ENCODE measurements at places on chromosomes 4 and X. TPM values are rescaled to one million over a fixed set of nuclear protein-coding genes. Genes with fewer than 3 reads are reported as not detected.

- peak; percentile 84 for DNase-seq
Measured at GRCh38 chr4:169311643-169312365, 41.0 kb upstream of the SH3RF1 start.

Gene MUC7
- polyA plus RNA-seq = not detected

GRCh38 chr4:3317011-3317655 is 24.3 kb downstream of the RGS12 start:
- DNase-seq = no peak

DNA sequence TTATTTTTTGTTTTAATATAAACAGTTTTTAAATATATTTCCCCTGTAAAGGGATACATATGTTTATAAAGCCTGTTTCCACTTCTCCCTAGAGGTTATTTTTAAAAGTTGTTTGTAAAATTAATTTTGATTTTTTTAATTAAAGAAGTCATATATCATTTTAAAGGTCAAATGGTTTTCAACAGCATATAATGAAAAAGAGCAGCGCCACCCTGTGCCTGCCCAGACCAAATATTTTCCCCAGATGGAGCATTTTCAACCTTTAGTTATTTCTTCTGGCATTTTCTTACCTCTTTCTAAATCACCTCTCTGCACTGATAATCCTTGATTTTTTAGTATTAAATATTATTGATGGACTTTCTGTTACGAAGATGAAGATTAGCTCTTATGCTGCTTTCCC is 21.0 kb downstream of the MSX1 start:
- no peak for DNase-seq

DNA sequence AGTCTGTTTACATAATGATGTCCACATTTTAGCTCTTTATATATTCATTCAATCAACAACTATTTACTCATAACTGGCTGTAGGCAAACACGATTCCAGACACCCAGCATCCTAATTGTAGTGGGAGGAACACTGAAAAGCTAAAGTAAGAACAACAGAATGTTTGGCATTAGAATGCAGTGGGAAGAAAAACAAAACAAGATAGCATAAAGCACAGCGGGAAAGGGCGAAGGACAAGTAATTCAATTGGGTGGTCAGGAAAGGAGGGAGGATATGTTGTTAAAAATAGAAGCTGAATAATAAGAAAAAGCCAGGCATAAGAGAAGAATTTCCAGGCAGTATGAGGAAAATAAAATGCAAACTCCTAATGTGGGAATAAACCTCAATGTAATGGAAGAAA is 189.5 kb upstream of the FAT4 start:
- peak; percentile 76 for DNase-seq

- peak; percentile 61 for DNase-seq
Measured at GRCh38 chr4:24630937-24631336, 46.6 kb upstream of the DHX15 start.

- no peak for DNase-seq
Measured at GRCh38 chrX:110294087-110294486, 23.8 kb downstream of the AMMECR1 start.

DNA sequence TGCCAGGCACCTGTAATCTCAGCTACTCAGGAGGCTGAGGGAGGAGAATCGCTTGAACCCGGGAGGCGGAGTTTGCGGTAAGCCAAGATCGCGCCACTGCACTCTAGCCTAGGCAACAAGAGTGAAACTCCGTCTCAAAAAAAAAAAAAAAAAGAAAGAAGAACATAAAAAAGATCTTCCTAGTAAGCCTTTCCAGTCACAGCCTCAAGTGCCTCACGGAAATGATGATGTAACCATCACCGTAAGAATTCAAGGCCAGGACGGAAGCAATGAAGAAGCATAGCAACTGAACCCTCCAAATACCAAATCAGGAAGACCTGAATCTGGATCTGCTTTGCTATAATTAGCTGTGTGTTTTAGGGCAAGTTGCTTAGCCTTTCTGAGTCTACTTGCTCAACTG is 28.8 kb downstream of the RBM47 start:
- peak; percentile 71 for DNase-seq

- no peak for DNase-seq
Measured at GRCh38 chrX:31889088-31889487, 817.2 kb upstream of the FTHL17 start.
